GM13976 (cell line): ENCODE measurements at places on chromosomes 16 and 17.

DNA sequence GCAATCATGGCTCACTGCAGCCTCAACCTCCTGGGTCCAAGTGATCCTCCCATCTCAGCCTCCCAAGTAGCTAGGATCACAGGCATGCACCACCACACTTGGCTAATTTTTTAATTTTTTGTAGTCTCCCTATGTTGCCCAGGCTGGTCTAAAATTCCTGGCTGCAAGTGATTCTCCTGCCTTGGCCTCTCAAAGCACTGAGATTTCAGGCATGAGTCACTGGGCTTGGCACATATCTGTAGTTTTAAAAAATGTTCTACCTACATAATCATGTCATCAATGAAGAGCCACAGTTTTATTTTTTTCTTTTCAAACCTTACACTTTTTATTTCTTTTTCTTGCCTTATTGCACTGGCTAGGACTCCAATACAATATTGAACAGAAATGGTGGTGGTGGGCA lies 33.1 kb upstream of the COL1A1 start:
- no peak for DNase-seq

- DNase-seq: no peak
These were observed 78.6 kb downstream of the MYH11 start for GRCh38 chr16:15778204-15778743.

DNA sequence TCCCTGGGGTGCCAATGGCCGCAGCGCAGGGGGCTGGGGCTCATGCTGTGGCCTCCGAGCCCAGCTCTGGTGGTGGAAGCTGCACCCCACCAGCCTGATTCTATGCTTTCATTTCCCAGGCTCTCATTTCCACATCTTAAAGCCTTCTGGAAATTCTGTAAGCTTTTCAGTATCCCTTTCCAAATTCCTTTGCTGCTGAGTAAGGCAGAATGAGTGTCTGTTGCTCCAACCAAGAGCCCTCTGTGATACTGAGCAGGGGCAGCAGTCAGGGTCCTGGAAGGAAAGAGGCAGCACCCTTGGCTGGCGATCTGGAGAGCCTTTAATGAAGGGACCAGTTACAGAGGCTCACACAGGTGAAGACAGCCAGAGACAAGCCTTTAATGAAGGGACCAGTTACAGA lies 79.5 kb upstream of the FOXF1 start:
- DNase-seq: no peak

GRCh38 chr16:707062-707538 lies 1.5 kb upstream of the FBXL16 start:
- no peak for DNase-seq

GRCh38 chr17:71496552-71496951 lies 624.3 kb upstream of the SOX9 start:
- no peak for DNase-seq

DNA sequence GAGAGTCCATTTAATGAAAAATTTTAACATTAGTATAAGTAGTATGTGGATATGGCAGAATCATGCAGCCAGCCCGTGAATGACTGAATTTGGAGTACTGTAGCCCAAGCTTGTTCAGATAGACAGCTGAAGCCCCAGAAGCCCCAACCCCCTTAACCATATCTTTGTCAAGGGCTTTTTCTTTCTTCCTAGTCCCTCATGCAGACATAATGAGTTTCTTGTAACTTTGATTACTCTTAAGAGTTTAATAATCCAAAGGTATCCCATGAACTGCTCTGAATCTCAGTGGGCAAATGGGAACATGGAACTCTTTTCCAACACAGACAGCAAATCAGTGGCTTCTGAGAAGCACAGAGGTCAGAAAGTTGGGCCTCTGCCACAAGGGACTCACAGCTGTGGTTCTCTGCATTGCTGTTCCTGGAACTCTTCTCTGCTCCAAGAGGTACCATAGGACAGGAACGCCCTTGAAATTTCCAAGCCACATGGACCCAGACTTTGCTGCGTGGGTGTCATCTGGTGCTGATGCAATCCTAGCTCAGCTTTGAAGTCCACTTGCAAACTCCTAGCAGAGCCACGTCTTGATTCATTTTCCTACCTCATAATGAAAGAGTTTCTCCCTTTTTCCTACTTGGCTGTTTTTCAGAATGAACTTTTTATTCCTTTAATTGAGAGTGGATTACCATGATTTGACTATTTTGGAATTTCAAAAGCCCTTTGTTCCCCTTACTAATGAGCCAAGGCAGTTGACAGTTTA lies 18.1 kb downstream of the LYRM1 start:
- DNase-seq: no peak

DNA sequence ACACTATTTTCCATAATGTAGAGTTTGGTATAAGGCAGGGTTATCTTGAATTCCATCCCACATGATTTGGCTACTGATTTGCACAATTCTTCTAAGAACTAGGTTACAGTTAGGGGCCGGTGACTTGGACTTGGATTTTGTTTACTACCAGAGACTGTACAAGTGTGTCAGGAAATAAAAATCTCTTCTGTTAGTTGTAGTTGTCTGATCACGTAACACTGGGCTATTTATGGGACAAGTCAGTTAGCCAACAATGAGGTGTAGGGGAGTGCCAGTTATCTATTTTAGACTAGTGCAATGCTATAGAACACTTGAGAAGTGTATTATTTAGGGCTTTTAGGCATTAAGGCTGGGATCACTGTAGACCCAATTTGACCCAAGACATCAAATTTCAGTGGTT lies 39.7 kb upstream of the GHDC start:
- DNase-seq: no peak

- no peak for DNase-seq
These were observed 5.6 kb downstream of the CPNE7 start for GRCh38 chr16:89581045-89581695.

DNA sequence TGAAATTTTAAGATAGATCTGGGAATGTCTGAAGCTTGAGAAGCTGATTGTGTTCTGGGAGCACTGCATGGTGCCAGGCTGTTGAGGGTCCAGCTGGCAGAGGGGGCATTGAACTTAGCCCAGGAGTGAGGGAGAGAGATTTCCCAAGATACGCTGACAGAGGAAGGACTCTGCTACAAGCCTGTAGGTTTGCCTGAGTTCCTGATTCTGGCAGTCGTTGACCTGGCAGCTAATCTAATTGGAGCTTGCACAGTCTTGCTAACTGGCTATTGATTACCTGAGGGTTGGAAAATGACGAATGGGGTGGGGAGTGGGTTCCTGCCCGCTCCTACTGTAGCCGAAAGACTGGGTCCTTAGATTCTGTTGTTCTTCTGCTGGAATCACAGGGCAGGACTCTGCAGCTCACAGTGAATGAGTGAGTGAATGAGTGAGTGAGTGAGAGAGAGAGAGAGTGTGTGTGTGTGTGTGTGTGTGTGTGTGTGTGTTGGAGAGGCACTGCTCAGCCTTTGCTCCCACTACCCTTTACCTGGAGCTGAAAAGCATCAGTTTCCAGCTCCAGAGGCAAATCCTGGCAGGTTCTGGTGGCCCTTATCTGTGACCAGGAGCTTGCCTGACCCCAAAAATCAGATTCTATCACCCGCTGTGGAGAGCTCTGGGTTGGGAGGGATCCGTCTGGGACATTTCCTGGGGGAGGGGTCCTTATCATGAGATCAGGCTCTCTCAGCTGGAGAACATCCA lies 16.7 kb downstream of the CTRL start:
- DNase-seq: no peak

DNA sequence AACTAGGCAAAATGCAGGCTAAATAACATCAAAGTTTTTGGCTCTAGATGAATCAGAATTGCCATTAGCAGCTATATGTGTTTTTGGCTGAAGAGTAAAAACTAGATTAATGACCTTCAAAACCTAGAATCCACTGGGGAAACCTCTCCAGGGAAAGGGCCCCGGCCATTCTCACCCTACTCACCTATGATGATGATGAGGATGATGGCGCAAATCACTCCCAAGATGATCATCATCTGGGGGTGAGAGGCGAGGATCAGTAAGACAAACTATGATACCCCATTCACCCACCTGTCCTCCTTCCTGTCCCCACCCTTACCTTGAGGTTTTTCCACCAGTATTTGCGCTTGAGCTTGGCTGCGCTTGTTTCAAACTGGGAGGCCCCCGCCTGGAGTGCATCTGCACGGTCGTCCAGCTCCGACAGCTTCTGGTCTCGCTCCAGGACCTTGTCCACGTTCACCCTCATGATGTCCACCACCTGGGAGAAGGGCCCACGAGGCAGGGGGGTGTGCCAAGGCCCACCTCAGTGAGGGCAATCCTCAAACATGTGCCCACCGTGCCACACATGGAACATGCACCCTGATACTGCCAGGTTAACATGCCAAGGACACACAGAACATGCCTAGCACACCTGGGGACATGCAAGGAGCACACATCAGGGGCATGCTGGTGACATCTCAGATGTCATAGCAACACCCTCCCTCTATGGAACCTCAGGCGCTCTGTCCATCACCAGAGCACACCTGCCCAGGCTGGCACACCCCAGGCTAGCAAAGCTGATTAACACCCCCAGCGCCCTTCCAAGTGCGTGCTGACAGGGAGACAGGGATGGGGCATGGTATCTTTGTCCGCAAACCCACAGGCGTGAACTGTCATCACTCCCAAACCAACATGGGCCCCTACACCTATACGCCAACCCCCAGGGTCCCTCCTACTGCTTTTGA lies 1.2 kb downstream of the VAMP2 start:
- no peak for DNase-seq

DNA sequence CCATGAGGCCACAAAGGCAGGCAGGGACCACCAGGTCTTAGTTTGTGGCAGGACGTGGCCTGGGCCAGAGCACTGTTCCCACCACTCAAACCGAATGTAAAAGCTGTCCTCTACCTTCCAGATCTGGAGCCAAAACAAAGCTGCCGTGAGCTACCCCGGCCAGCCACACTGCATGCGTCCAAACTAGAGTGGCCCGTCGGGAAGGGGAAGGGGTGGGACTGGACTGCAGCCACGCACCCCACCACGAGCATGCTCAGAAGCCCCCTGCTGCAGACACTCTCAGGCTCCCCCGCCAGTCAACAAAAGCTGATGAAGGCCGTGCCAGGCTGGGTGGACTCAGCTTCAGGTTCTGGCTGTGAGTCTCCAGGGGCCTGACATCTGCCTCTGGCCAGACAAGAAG lies 15.2 kb downstream of the SLC13A5 start:
- no peak for DNase-seq
